LHCN-M2 (cell line): ENCODE measurements at places on chromosomes 12 and 14. TPM values are rescaled to one million over a fixed set of nuclear protein-coding genes. Genes with fewer than 3 reads are reported as not detected.

DNA sequence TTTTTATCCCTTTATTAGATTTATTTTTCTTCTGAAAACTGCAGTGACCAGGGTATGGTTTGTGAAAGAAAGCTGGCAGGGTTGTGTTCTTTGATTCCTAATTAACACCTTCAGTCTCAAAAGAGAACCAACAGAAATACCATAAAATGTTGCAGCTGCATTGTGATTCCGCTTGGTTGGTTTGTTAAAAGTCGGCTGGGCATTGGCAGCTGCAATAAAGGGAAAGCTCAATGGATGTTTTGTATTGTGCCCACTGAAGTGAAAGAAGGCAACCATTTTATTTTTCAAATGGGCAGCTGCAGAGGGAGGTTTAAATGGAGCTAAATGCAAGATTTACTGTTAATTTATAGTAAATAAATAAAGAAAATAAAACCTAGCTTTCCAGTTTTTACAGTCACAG, 16.7 kb downstream of the LGR5 start:
- no peak for DNase-seq

- DNase-seq: no peak
These were observed 70.1 kb upstream of the STRN3 start for GRCh38 chr14:31096255-31096654.

GRCh38 chr12:53564278-53564677, 57.0 kb upstream of the NPFF start:
- DNase-seq: peak; percentile 26

DNA sequence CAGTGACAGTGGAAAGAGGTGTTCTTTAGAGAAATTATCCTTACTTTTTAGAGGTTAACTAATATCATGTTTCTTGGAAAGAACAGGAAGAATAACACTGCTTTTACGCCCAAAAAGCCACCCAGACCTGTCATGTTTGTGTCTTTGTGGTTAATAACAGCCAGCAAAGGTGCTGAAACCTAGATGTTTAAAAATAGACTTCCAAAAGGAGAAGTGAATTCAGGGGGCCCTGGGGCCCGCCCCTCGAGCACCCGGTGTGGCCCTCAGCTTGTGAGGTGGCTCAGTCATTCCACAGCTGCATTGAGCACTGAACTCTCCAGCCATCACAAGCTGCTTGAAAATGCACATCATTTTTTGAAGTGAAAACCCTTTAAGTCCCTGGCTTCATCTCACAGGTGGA, 20.8 kb upstream of the AMN start:
- DNase-seq: no peak

DNA sequence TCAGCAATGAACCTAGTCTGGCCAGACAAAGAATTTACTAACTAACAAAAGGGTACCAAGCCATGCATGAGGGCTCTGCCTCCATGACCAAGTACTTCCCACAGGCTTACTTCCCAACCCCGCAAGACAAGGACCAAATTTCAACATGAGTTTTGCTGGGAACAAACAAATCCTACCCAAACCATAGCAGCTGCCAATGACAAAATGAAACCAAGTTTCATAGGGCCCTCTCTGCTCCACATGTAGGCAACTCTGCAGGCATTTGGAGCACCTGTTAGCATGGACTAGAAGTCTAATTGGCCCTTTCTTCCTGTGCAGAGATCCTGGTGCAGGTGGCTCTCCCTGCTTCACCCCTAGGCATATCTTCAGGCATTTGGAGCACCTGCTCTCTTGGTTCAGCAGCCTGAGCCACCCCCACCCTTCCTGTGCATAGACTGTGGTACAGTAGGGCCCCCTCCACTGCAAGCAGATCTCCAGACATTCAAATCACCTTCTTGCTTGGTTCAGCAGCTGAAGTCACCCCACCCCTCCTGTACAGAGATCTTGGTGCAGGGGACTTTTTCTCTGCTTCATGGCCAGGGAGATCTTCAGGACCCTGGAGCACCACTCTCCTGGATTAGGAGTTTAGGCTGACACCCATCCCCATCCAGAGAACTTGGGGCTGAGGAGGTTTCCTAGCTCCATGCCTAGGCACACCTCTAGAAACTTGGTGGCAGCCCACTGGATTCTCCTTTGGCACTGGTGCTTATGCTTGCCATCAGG, 308.7 kb downstream of the RPAP3 start:
- DNase-seq: peak; percentile 43

- DNase-seq: peak; percentile 21
These were observed 626 bp downstream of the TXNDC16 start for GRCh38 chr14:52551696-52552062.

Gene IL26
- total RNA-seq: not detected in 2 replicates

Gene TAS2R19
- total RNA-seq: 0.75 and 1.9 TPM in 2 replicates

Gene ZFHX2
- total RNA-seq: 0.29 and 0.32 TPM in 2 replicates
